ENCODE measurements at places on chromosomes 7 and 10. TPM values are rescaled to one million over a fixed set of nuclear protein-coding genes. Genes with fewer than 3 reads are reported as not detected.

GRCh38 chr10:129345763-129346162, 121.3 kb upstream of the MGMT start:
- DNase-seq = no peak

DNA sequence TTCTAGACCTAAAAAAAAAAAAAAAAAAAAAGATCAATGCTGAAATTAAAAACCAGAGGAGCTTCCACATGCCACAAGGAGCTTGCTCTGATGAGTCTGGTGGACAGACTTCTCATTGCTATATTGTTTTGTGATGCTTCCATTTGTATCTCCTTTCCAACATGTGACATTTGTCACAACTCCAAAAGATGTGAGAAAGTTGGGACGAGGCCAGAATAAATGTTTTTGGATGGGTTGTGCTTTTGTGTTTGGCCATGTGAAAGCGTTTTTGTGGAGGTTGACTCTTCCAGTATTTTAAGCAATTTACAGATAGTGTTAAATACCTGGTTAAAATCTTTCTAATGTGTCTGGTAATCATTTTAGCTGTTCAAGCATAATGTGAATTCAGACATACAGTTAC, 280.1 kb downstream of the SKAP2 start:
- DNase-seq = no peak

- DNase-seq = peak; percentile 91
Measured at GRCh38 chr7:74606101-74606908, 51.2 kb upstream of the GTF2I start.

GRCh38 chr10:43086321-43086942, 9.6 kb downstream of the RET start:
- peak; percentile 40 for DNase-seq

DNA sequence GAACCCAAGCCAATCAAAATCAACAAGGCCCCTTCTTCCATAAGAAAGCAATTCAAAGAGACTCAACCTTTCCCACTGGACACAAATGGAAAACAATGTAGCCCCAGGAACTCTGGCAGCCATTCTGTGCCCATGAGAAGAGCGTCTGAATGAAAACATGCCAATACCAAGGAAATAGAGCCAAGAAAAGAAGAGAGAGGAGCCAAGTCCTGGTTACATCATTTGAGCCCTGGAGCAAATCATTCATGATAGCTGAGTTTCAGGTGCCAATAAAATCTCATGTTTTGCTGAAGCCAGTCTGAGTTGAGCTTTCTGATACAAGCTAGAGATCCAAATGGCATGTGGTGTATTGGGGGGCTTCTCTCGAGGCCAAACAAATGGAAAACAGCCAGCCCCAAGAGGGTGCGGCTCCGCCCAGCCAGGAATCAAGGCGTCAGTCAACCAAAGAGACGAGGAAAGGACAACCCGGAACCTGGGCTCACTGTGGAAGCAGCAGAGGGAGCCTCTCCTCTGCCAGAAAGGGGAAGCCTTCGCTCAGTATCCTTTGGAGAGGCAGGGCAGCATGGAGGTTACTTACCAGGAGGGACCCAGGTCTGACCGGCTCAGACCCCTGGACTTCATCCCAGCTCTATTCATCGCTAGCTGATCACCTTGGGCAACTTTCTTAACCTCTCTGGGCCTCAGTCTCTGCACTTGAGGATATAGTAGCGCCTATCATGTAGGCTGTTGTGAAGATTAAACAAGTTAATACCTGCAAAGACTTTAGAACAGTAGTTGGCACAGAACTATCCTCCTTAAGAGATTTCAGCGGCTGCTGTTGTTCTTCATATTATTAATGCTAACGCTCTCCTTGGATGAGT, 61.8 kb downstream of the OAT start:
- no peak for DNase-seq

KCNIP2 gene
- total RNA-seq = 21.0 TPM

All from upper lobe of left lung (tissue), 6 donors.